Epithelial cell of esophagus (primary cell): ENCODE measurements at places on chromosomes 12 and 14.
A peak's percentile ranks its signal among the peaks of the same experiment; 100 is the strongest.

- DNase-seq = no peak
Observed at GRCh38 chr14:65042731-65043372, 56.2 kb downstream of the FNTB start.

DNA sequence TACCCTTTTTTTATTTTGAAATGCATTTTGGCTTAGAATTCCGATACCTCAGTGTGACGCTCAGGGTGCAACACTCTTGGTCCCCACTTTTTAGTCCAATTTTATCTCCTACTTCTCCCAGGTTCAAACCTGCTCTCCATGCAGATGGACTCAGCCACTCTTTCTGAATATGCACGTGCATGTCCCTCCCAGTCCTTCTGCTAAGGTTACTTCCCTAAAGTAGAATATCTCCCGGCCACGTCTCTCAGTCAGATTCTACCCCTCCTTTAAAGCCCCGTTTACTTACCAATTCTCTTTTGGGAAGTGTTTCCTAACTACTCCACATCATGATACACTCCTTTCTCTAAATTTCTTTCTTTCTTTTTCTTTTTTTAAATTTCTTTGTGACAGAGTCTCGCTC is 15.5 kb upstream of the PARP11 start:
- DNase-seq = no peak

GRCh38 chr12:27958675-27959074 is 13.9 kb downstream of the PTHLH start:
- peak; percentile 63 for DNase-seq

GRCh38 chr12:21813125-21813524 is 38.6 kb upstream of the KCNJ8 start:
- no peak for DNase-seq

DNA sequence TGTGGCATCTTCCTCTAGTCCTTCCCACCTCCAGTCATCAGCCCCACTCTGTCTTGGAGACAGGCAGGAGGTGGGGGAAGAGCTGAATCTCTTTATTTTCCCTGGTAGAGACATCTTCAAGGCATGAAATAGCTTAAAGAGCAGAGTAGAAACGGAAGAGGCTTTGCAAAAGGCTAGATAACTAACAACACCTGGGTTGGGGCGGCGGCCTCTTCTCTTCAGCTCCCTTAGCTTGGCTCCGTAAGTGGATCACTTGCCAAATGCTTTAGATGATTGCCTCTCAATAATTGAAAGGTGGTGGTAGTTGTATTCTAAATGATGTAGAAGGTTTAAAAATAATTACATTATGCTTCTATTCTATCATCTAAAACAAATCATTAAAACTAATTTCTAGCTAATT is 36.1 kb downstream of the SSPN start:
- no peak for DNase-seq
